Liver (tissue), 10 donors: ENCODE measurements at places on chromosomes 3 and 15. TPM values are rescaled to one million over a fixed set of nuclear protein-coding genes. Genes with fewer than 3 reads are reported as not detected.

- no peak for DNase-seq
Observed at GRCh38 chr15:45523166-45523460, 558 bp upstream of the SLC30A4 start.

- no peak for DNase-seq
Observed at GRCh38 chr3:71994906-71995305, 210.0 kb upstream of the PROK2 start.

INSYN1 gene
- total RNA-seq: 0.25 TPM

VGLL3 gene
- total RNA-seq: 1.3 TPM

PIGBOS1 gene
- total RNA-seq: 7.0 TPM

FRMD4B gene
- 22.5 TPM for total RNA-seq

DNA sequence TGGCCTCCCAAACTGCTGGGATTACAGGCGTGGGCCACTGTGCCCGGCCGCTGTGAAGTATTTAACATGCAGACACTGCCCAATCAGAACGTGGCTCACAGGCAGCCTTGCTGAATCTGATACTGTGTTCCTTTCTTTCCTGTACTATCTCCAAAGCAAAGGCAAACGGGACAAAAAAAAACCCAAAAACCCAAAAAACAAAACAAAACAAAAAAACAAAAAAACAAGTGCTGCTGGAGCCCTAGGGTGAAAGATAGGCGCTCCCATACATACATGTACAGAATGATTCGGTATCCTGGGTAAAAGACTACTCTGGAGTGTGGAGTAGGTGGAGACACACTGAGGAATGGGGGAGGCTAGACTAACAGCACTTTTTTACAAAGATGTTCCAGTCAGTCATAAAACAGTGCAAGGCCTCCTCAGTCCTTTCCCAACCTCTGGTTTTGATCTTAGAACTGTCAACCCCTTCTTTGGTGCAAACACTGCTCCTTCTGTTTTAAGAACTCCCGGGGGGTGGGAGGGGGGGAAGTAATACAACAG lies 7.7 kb upstream of the MAP1A start:
- no peak for DNase-seq

PLA2G4F gene
- not detected for total RNA-seq

DNA sequence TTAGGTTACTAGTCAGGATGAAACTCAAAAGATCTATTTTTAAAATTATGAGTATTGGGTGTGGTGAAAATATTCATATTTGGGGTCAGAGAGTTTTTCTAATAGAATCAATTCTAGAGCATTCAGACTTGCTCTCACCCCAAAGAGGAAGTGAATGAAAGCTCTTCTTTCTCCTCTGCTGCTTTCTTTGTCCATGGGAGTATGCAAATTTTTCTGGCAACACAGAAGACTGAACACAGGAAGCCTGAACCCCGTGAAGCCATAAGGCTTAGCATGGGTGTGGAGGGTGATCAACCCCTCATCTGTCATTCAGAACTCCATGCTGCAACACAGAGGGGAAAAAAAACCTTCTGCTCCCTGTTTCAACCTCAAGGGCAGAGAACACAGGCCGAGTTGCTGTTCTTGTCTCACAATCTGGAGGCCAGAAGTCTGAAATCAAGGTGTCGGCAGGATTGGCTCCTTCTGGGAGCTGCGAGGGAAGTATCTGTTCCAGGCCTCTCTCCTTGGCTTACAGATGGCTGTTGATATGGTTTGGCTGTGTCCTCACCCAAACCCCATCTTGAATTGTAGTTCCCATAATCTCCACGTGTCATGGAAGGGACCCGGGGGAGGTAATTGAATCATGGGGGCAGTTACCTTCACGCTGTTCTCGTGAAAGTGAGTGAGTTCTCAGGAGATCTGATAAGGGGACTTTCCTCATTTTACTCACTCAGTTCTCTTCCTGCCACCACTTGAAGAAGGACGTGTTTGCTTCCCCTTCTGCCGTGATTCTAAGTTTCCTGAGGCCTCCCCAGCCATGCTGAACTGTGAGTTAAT lies 33.7 kb upstream of the CD47 start:
- DNase-seq: no peak

DNA sequence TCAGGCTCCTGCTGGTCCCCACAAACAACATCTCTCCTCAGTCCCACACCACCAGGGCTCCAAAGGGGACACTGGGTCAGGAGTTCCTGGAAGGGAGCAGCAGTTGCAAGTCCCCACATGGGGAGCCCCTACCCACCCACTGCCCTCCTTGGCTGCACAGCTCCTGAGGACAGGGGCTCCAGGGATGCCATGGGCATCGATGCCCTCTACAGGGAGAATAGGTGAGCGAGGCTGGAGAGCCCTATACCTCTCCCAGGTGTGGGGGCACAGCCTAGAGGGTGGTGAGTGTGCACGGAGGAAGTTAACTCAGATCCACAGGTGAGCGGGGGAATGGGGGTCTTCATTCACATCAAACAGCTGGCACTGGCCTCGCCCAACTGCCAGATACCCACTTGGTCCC lies 141.2 kb upstream of the LINGO1 start:
- DNase-seq: no peak

CGNL1 gene
- total RNA-seq: 19.3 TPM

GRCh38 chr15:44729408-44730127 lies 6.8 kb upstream of the TRIM69 start:
- DNase-seq: no peak
